ENCODE measurements at places on chromosomes 2 and 18.

DNA sequence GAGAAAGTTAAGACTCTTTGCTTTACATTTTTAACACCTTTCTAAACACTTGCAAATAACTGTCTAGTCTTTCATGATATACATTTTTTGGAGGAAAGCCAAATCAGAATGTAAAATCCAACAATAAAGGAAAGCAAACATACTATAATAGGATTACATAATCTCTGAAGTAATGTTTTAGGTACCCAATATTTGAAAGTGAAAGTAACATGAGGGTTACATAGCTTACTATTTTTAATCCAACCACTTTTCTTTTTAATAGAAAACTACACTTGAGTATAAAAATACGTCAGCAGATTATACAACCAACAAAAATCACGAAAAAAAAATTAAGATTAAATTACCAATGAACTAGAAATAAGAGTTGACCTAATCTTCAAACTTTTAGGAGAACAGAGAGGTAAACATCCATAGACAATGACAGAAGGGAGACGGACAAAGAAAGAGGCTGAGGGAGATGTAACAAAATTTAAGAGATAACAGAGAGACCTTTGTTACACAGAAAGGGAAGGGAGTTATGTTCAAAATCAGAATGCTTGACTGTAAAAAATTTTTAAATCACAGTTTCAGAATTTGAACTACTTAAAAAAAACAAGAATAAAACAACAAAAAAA is 150.0 kb downstream of the IKZF2 start:
- no peak for DNase-seq

- DNase-seq: no peak
These were observed 163.8 kb downstream of the WDPCP start for GRCh38 chr2:63424329-63425078.

GRCh38 chr18:48736321-48737260 is 197.8 kb downstream of the CTIF start:
- DNase-seq: no peak

GRCh38 chr18:34848156-34848555 is 138.1 kb downstream of the DTNA start:
- DNase-seq: no peak

- no peak for DNase-seq
These were observed 72.5 kb downstream of the RAD51AP2 start for GRCh38 chr2:17445744-17446143.

GRCh38 chr2:27807476-27807875 is 36.0 kb downstream of the MRPL33 start:
- DNase-seq: no peak

DNA sequence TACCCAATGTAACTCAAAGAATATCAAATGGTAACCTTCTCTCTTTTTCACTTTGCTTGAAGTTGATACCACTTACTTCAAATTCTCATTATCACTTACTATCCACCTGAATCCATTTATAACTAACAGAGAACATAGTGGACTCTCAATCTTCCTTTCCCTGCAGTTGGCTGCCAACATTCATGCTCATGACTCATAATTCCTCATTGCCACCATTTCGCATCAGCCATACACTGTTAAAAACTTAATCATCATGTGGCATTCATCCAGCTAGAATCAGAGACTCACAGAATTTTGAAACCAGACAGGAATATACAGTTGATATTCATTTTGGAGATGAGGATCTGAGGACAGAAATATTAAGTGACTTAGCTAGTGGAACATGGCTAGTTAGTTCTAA is 56.8 kb downstream of the SLC4A10 start:
- DNase-seq: no peak

DNA sequence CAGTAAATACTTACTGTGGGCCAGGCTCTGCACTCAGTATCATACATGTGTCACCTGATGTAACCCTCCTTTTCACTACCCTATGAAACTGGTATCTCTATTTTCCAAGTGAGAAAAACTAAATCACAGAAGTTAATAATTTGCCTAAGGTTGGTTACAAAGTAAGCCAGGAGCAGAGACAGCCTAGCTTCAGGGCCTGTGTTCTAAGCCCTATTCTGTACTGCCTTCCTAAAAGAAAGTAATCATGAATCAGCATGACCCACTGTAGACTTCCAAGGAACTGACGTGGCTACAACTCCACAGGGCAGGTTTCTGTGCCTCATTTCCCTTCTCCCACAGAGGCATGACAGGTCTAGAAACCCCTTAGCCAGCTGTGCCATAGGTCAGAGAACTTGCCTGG is 14.3 kb downstream of the ZNF142 start:
- DNase-seq: no peak

- no peak for DNase-seq
These were observed 33.2 kb downstream of the PTPN4 start for GRCh38 chr2:119792907-119793312.

- no peak for DNase-seq
These were observed 641.9 kb upstream of the REG3G start for GRCh38 chr2:78383576-78383975.

All from stimulated activated CD4-positive, alpha-beta T cell treated with anti-CD3 and anti-CD28 coated beads, Interleukin-1b, Interleukin-23, amount 100 ng/mL, for 48 hours (primary cell).